ENCODE measurements at places on chromosomes 2 and 18. TPM values are rescaled to one million over a fixed set of nuclear protein-coding genes. Genes with fewer than 3 reads are reported as not detected.

Gene ITGA6
- 357 TPM for total RNA-seq

Gene FAM228B
- total RNA-seq = 10.5 TPM

Gene SRD5A2
- total RNA-seq = not detected

Gene HNRNPLL
- 44.1 TPM for total RNA-seq

Gene HOXD13
- not detected for total RNA-seq

Gene SP9
- total RNA-seq = not detected

Gene PSTPIP2
- total RNA-seq = 17.3 TPM

Gene TTN
- 11.0 TPM for total RNA-seq

Gene EMILIN1
- 17.1 TPM for total RNA-seq

Gene OBSL1
- 25.0 TPM for total RNA-seq

Gene MAP3K19
- not detected for total RNA-seq

Gene WDR35
- total RNA-seq = 3.7 TPM

Gene GPAT2
- 1.7 TPM for total RNA-seq

Gene SMAD4
- 79.0 TPM for total RNA-seq

Gene CD28
- total RNA-seq = 0.67 TPM

- DNase-seq = no peak
Observed at GRCh38 chr18:58069099-58069498, 25.1 kb downstream of the NEDD4L start.

- DNase-seq = no peak
Observed at GRCh38 chr2:126723281-126723815, 67.4 kb downstream of the GYPC start.

DNA sequence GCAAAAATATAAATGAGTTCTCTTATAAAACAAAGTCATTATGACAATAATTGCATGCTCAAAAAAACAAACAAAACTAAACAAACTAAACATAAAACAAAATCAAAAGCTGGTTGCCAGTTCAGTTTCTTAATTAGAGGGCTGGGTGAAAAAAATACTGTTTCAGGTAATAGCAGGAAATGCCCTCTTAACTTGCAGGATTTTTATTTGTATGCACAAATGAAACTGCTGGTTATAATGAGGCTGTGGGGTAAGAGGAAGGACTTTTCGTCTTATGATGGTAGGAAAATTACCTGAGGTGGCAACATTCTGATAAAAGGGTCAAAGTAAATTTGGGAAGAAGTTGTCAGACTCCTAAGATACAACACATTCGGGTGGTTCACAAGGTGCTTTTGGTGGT is 21.5 kb upstream of the CDKL4 start:
- DNase-seq = no peak

GRCh38 chr2:84749442-84749841 is 131.4 kb downstream of the TRABD2A start:
- DNase-seq = no peak

- no peak for DNase-seq
Observed at GRCh38 chr2:6945821-6946220, 28.6 kb downstream of the RNF144A start.

- DNase-seq = no peak
Observed at GRCh38 chr18:76766429-76766828, 55.9 kb upstream of the ZNF236 start.

DNA sequence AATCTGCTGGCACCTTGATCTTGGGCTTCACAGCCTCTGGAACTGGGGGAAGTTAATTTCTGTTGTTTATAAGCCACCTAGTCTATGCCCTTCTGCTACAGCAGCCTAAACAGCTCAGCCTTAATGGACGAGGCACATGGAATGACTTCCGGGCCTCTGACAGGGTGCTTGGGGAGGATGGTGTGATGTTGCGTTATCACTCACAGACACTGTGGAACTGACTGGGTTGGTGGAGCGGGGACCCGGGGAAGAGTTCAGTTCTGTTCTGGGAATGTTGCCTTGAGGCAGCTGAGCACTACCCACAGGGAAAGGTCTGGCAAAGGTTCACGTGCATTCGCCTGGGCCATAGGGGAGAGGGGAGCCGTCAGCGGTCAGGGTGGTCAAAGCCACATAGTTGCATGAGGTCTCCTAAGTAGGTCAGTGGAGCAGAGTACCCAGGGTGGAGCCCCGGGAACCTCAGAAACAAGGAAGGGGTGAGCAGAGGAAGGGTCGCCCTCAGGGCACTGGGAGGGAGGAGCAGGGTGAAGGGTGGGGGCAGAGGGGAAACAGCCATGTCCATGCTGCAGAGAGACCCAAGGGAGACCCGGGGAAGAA is 36.2 kb downstream of the LRRFIP1 start:
- DNase-seq = peak; percentile 42

DNA sequence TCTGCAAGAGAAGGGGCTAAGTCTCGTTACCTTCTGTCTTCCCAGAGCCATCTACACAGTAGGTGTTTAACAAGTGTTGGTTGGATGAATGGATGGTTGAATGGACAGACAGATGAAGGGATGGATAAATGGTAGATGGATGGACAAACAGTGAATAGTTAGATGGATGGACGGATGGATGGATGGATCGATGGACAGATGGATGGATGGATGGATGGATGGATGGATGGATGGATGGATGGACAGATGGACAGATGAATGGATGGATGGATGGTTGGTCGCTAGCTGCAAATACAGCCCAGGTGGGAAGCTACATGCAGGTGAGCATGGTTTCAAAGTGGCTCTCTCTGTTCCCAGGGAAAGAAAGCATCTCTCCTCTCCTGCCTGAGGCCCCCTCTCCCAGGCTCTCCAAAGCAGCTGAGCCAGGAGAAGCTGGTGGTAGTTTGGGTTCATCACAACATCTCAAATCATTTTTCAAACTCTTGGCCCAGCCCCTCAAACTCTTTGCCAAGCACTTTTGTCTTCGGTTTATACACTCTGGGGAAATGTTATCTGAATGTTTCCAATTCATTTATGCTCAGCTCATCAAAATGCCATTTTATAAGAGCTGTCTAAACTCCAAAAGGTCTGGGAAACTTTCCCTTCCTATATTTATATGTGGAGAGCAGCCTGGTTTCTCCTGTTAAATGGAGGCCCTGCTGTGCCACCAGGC is 192.7 kb downstream of the ANAPC1 start:
- no peak for DNase-seq

- peak; percentile 84 for DNase-seq
Observed at GRCh38 chr2:110105608-110106467, 9.8 kb downstream of the MALL start.

DNA sequence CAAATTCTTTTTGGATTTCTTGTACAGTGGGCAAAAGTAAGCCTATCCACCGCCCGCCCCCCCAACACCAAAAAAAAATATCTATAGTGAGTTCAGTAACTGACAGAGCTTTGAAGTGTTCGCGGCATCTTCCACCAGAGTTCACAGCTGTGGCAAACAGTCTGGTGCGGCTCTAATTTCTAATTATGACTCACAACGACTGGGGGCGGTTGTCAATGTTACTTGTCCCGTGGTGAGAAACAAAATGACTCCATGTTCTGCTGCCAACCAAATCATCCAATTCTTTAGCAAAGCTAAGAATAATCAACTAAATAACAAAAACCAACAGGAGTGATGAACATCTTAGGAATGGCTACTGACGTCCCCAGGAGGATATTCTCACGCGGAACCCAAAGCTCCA is 392.5 kb upstream of the SALL3 start:
- DNase-seq = no peak

GRCh38 chr2:234345921-234346320 is 151.0 kb downstream of the ARL4C start:
- no peak for DNase-seq

DNA sequence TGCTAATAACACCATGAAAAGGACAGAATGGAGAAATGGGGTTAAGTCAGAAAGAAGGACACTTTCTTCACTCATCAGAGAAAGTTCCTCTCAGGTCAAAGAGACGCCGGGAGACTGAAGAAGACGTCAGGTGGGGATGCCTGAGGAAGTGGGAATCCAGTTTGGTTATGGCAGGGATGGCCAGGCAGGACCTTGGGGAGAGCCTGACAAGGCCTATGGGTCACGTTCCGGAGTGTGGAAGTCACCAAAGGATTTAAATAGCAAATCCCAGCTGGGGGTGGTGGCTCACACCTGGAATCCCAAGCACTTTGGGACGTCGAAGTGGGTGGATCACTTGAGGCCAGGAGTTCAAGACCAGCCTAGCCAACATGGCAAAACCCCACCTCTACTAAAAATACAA is 432.7 kb upstream of the SMIM21 start:
- no peak for DNase-seq

- DNase-seq = no peak
Observed at GRCh38 chr2:205714058-205714776, 31.9 kb downstream of the NRP2 start.

DNA sequence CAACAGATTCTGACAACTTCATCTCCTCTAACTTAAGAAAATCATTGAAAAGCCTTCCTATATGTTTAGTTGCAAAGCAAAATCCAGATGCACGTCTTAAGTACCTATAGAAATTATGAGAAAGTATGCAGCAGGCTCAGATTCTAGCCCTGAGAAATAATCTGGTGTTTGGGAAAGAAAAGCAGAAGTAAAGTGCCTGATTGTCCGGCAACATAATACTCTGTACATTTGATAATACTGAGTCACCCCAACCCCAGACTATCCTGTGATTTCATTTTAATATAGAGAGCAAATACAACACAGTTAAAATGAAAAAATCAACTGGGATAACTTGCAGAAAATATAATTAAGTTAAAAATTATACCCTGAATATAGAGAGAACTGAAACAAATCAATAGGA is 13.5 kb downstream of the RFX8 start:
- DNase-seq = no peak

- no peak for DNase-seq
Observed at GRCh38 chr18:37435996-37436395, 129.6 kb downstream of the CELF4 start.

DNA sequence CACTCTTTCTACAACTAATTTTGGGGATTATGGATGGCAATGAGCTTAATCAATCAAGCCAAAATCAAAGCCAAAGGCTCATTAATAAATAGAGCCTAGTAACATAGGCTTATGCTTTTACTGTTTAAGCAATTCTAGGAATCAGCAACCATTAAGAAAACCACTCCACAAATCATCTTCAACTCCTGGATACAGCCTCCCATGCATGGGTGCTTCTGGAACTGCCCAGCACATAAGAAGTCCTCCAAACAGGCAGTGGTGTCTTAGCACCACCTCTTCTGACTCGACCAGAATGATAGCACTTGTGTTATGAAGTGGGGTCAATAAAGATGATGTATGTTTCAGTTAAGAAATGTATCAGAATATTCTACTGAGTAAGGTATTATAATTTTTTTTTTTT is 104.4 kb upstream of the SERPINE2 start:
- no peak for DNase-seq

GRCh38 chr2:37665043-37665442 is 6.4 kb downstream of the CDC42EP3 start:
- DNase-seq = no peak

DNA sequence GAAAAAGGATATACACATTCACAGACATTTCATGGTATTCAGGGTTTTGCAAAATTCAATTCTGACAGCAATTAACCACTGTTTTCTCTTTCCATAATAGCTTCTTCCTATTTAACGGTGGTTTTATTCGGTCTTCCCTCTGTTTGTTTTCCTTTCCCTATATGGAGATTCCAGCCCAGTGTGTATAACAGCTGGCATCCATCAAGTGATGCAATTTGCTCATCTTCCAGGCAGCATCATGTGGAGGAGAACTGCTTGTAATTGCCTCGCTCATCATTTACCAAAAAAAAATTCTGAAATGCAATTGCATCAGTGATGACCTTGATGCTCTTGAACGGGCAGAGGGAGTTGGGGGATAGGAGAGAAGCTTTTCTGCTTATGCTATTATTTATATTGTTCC is 165.9 kb upstream of the PGAP1 start:
- DNase-seq = no peak

- DNase-seq = no peak
Observed at GRCh38 chr2:190482451-190482850, 52.1 kb downstream of the NEMP2 start.

- no peak for DNase-seq
Observed at GRCh38 chr2:55782528-55783173, 89.0 kb upstream of the PNPT1 start.

- no peak for DNase-seq
Observed at GRCh38 chr2:167332358-167332757, 444.1 kb downstream of the XIRP2 start.

DNA sequence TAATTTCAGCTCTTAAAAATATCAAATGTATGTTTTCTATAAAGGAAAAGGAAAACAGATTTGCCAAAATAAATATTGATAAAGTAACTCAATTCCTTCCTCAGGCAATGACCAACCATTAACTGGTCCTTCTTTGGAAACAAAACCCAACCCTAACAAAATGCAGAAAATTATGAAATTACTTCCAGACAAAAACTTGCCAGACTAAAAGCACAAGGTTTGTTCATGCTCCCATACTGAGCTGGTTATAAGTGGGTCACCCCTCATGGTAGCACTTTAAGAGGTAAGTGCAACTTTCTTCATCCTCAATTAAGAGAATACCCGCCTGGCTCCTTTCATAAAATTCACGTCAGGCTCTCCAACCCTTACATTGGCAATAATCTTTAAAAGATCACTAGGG is 31.1 kb upstream of the TTC32 start:
- no peak for DNase-seq

- peak; percentile 21 for DNase-seq
Observed at GRCh38 chr2:150911766-150912280, 349.8 kb downstream of the RBM43 start.

- peak; percentile 85 for DNase-seq
Observed at GRCh38 chr2:237591141-237591881, 777 bp upstream of the RAB17 start.

- DNase-seq = no peak
Observed at GRCh38 chr2:235678712-235679111, 184.9 kb downstream of the AGAP1 start.

- DNase-seq = no peak
Observed at GRCh38 chr2:150630587-150631235, 143.2 kb upstream of the RND3 start.

DNA sequence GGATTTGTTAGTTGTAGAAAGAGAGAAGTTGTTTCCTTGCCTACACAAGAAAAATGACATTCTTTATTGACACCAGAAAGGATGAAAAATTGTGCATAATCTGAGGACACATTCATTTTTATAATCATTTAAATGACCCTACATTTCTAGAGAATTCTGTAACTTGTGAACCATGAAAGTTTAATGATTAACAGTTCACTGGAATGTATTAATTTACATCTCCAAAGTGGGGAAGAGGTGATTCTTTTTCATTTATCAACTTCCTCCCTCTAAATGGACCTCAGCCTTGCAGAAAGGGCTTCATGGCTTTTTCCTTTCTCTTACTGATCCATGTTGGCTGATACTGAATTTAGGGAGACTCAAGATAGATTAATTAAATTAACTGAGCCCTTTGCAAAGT is 565.2 kb upstream of the LINC00305 start:
- DNase-seq = no peak

DNA sequence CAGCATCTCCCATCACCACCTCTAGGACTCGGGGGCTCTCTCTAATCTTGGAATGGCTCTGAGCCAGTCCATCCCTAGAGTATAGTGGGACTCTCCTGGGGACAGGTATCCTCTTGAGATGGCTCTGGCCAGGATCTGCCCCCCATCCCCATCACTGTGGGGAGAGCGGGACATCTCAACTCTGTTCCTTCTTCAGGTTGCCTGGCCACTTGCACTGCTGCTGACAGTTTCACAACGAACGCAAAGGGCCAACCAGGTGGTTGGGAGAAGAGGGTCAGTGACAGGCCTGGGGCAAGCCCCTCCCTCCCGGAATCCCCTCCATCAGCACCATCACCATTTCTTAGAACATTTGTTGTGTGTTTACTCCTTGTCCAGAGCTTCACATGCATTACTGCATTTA is 62.6 kb downstream of the CIB4 start:
- no peak for DNase-seq

Measured in Peyer's patch (tissue), 4 donors.